ENCODE measurements at places on chromosomes 7 and 10.
A peak's percentile ranks its signal among the peaks of the same experiment; 100 is the strongest.

DNA sequence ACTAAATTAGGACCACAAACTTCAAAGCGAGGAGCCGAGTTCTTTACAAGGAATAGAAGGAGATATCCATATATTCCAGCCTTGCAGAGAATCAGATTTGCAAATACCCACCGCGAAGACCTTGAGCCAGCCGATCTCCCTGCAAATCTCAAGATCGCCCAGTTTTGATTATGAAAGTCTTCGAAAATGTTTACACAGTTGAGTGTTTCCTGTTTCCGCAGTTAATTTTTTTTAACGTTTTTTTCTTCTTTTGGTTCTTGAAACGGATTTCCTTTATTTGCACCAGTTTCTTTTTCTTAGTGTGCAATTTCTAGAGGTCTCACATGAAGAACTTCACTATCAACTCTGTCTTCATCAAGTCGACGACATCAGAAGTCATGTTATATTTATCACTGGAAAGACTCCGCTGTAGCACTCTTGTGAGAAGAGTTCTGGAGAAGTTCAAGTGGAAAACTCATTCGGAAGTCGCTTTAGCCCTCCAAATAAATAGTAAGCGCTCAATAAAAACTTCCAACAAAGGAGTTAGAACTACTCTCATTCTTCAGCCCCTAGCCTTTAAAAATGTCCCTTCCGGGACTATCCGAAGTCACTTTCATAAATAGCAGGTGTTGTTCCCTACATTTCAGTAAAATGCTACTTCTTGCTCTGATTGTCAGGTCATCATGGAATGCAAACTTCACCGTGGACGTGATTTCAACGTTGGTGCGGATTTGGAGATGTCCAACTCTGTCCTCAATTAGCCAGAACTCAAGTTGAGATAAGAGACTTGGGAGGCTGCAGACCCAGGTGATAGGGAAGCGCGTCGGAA lies 11.9 kb upstream of the SPAG6 start:
- DNase-seq: no peak

DNA sequence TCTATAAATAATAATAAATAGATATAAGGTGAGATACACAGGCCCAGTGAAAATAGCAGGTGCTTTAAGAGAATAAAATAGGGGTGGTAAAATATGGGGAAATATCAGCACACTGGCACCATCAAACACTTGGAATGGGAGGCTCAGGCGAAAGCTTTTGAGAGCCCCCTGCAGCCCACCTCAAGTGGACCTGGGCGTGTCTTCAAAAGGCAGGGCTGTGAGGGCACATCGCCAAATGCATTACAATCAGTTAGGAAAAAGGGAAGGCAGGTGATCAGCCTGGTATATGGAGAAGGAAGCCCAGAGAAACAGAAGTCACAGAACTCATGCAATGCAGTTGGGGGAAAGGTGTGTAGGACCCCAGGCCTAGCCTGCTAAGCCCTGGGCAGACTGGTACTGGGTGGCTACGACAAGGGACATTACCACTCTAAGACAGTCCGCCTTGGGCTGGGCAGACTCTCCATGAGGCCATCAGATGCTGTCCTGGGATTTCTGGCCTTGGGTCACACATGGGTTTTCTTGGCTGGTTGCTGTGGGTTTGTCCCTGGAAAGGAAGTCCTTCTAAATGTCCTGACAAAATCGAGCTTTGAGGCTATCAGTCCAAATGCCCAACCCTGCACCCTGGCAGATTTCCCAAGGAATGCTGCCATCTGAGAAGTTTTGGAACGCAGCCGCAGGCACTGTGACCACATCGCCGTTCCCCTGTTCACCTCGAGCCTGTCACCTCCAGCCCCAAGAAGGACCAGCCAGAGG lies 330.6 kb downstream of the GRID1 start:
- no peak for DNase-seq

- no peak for DNase-seq
Measured at GRCh38 chr7:152000191-152000590, 25.3 kb upstream of the GALNT11 start.

DNA sequence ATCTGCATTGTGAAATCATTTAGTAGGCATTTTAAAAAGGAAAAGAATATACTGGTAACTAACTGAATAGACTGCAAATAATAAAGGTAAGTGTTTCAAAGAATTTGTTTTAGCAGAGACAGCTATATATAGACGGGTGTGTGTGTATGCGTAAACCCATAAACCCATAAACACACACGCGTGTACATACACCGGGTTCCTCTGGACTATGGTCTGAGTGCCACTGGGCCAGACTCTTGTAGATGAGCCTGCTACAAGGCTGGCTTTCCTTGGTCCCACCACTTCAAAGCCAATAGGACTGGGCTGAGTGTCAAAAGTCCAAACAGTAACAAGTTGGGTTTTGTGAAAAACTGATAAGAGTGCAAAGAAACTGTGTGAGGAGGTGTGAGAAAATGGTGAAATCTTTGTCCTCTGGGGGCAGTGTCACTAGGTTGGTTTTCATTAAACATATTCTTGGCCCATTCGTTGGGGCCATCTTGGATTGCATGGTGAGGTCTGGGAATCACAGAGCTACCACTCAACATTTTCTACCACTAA lies 39.8 kb downstream of the GNA12 start:
- DNase-seq: no peak

GRCh38 chr7:41974870-41975557 lies 262.0 kb downstream of the GLI3 start:
- DNase-seq: no peak

DNA sequence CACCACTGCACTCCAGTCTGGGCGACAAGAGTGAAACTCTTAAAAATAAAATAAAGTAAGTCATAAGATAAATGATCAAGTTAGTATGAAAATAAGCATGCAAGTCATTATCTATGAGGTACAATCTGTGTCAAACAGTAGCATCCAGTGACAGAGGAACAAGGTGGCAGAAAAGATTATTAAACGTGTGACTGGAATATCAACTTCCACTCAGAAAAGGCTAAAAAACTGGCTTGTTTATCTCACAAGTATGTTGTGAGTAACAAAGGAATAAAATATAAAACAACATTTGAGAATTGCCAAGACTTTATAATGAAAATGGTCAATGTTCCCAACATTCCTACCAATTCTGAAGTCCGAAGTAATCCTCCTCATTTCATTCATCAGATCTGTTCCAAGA lies 30.3 kb downstream of the ITGB1 start:
- DNase-seq: no peak

DNA sequence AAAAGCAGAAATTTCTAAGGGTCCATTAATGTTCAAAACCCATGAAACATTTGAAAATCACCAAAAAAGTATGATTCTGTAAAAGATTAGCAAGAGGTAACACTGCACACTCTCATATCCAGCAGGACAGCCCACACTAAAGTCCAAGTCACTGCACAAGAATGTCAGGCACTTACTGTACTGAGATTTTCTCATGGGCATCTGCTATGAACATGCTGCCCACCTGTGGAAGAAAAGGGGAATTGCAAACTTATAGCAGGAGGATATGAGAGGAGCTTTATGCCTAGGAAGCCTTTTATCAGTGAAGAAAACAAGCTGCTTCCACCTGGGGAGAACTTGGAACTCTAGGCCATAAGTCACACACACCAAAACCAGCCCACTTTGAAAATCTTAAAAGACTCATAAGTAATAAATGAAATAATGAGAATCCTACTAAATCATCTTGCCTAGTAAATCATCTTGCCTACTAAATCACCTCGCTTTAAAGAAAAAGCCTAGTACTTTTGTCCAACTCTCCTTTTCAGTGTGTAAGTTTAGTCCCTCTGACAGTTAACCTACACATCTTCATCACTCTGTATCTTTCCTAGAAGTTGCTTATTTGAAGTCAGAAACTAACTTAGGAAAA lies 46.1 kb downstream of the ARMH3 start:
- peak; percentile 7 for DNase-seq

GRCh38 chr10:98414932-98415730 lies at the start of gene PYROXD2:
Gene PYROXD2, minus strand, starts transcription at chr10:98415182. Its CDS starts 47 bp downstream, at chr10:98415135.
- no peak for DNase-seq

- no peak for DNase-seq
Measured at GRCh38 chr7:16744518-16745250, 8.9 kb upstream of the TSPAN13 start.

GRCh38 chr10:123549761-123550454 lies 116.2 kb upstream of the GPR26 start:
- no peak for DNase-seq

DNA sequence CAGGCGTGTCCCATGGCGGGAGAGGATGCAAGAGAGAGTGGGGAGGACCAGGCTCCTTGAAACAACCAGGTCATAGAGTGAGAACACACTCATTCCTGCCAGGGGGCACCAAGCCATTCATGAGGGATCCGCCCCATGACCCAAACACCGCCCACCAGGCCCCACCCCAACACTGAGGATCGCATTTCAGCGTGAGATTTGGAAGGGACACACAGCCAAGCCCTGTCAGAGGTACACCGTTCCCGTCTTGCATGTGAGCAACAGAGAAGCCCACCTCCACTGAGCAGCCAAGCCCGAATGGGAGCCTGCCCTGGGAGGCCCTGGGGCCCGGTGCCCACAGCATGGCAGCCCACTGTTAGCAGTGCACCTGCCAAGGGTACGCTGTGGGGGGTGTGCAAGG lies 7.9 kb upstream of the ARPC1B start:
- DNase-seq: no peak

- no peak for DNase-seq
Measured at GRCh38 chr7:152140560-152140959, 115.1 kb downstream of the GALNT11 start.

DNA sequence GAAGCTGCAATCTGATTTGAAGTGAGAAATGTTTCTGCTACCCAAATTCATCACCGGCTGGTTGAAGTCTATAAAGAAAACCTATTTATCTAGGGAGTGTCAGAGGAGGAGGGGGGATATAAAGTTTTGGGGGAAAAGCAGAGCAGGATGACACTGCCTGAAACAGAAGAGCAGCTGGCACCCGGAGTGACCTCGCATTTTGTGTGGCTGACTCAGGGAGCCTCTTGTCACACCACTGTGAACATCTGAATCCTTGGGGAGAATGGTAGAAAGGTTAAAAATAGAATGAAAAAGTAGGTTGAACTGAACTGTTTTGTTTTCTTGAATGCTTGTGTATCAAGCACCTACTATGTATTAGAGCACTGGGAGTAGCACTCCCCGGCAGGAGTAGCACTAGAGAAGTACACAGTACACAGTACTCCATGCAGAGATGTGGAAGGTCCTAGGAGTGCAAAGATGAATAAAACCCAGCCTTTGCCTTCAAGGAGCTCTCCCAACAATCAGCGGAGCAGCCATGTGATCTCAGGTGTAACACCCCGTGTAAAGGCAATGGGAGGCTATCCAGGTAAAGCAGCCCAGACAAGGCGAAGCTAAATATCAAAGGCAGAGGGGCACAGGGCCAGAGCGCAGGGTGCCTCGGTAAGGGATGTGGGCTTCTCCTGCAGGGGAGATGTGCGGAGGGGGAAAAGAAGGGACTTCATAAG lies 13.5 kb downstream of the CRTAC1 start:
- DNase-seq: no peak

GRCh38 chr7:26629696-26630095 lies 234.7 kb downstream of the SKAP2 start:
- no peak for DNase-seq

DNA sequence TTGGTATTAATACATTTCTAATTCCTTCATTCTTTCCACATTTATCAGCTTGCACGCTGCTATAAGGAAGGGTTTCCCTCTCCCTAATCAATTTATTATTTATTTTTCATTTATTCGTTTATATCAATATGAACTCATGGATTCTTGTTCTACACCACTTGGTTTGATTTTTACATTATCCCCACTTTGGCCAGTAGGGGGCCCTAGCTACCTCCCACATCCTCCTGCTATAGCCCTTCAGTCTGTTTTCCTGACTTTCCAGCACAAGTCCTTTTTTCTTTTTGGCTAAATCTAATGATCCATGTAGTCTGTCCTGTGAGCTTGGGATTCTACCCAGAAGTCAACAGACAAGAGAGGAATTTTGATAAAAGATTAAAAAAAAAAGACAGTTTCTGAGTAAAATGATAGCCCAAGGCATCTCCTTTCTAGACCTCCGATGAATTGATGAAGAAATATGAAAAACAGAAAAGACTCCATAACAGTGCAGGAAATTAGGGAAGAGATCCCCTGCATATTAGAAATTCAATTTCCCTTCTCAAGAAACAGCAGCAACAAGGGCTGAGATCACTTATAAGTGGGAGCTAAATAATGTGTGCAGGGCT lies 47.7 kb downstream of the LYZL2 start:
- DNase-seq: peak; percentile 7
